ENCODE measurements at places on chromosomes 1 and 21.

- no peak for DNase-seq
Measured at GRCh38 chr1:29136391-29136915, 12.8 kb upstream of the TMEM200B start.

DNA sequence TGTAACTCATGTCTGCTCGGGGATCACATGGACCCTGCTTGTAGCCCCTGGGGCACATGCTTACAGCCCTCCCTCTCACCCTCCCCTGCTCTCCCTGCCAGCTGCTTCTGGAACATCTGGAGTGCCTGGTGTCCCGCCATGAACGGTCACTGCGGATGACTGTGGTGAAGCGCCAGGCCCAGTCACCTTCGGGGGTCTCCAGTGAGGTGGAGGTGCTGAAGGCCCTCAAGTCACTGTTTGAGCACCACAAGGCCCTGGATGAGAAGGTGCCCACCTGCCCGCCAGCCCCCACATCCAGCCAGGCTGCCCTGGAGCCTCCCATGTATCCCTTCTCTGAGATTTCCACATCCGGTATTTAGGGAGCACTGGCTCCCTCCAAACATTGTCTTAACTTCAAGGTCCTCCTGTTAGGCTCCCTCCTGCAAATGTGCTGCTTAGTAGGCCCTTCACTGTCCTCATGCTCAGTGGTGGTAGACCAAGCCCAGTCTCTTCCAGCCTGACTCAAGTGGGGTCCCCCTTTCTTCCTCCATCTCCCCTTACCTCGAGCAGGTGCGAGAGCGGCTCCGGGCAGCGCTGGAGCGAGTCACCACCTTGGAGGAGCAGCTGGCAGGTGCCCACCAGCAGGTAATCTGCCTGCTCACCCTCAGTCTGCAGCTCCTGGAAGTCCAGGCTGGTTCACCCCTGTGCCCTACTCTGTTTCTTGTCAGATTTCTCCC lies 17.7 kb downstream of the PPFIA4 start:
- no peak for DNase-seq

- no peak for DNase-seq
Measured at GRCh38 chr1:28537457-28538199, 15.3 kb upstream of the TRNAU1AP start.

GRCh38 chr1:3192825-3193224 lies 123.8 kb downstream of the PRDM16 start:
- no peak for DNase-seq

GRCh38 chr21:35678393-35678792 lies 381.9 kb downstream of the SETD4 start:
- no peak for DNase-seq

GRCh38 chr1:30950053-30950452 lies 41.5 kb upstream of the SDC3 start:
- no peak for DNase-seq

DNA sequence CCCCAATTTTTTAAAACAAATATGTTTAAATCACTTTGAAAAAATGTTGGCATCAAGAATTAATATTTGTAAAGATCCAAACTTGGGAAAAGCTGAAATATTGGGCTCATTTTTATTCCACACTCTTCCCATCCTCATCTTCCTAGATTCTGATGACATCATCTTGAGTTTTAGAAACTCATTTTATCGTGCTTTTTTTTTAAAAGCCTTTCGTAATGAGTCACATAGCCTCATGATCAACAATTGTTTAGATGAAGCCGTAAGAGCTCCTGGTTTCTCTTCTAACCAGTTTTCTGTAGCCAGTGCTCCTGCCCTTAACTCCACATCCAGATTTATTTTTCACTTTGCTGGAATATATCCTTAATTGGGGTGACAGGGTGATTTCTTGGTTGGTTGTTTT lies 78.6 kb downstream of the POFUT2 start:
- DNase-seq: peak; percentile 27

DNA sequence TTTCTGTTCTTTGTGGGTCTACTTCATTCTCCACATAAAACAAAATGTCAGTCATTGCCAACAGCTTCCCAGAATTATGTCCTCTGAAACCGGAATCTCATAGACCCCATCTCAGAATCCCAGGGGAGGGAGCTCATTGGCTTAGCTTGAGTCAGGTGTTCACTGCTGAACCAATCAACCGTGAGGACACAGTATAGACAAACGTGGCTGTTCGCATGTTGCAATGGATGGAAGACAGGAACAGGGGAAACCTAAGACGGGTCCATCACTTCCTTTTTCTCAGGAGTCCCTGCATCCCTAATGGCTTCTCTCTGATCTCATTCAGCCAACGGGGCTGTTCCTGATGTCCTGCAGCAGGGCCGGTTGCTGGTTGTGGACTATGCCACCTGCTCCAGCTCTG lies 9.1 kb downstream of the CELA2A start:
- DNase-seq: no peak

DNA sequence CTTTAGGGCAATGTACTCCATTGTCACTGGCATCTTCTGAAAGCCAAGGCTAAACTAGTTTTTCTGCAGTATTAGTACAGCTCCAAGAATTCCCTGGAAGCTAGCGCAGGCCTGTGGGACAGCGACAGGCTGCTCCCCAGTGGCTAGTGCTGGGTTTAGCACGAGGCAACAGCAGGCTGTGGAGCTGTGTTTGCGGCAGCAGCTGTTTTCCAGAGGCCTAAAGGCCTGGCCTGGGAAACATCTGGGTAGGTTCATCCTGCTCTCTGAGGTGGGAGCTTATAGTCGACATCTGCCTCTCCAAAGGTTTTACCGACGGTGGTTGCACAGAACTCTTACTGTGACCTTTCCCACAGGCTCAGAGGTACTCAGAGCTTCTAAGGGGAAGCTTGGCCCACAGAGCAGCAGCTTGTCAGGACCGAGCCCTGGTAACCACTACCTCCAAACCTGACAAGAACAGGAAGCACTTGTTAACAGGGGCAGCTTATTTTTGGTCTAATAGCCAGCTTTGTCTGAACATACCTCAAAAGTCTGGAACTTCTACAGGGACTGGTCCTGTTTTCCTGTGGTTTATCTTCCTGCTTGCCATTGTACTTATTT lies 17.2 kb downstream of the CC2D1B start:
- no peak for DNase-seq

DNA sequence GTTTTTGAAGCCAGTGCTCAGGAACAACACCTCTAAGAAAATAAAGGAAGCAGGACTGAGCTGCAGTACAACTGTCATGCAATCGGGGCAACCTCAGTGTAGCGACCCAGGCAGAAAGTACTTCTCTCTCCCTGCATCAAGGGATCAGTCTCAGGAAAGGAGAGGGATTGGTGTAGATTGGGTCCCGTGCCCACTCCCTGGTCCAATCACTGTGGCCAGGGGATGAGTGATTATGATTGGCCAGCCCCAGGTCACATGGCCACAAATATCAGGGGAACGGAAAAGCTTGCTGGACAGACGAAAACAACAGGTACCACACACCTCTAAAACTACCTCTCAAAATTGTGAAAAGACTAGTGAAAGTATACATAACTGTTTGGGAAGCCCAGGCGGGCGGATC lies 136.2 kb upstream of the F3 start:
- DNase-seq: no peak

- no peak for DNase-seq
Measured at GRCh38 chr1:19455353-19455752, 30.0 kb downstream of the CAPZB start.

DNA sequence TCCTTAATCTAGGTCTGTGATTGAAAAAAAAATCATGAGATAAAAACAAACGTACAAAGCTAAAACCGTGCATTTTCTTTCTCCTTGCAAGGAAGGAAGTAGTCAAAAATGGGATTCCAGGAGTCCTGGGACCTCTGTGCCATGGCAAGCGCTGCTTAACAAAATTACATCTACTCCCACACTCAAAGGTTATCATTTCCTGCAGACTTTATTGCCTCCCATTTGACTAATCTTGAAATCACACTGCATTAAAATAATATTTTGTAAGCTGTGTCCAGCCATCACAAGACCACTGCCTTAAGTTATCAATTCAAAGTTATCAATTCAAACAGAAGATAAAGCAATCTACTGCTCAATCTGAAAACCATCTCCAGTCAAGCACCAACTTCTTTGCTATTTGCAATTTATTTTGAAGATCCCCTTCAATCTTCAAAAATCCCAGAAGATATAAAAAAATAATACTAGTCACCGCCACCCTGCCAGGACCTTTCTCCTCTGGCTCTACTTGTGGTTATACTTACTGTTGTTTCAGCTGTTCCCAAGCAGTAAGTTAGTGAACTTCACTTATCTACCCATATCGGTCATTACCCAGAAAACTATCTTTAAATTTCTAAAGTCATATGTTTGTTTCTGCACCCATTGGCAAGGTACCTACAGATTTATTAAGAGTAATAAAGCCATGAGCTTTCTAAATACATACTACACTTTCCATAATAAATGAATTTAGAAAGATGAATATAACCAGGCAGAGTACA lies 38.1 kb upstream of the RAP1GAP start:
- no peak for DNase-seq

GRCh38 chr1:165431079-165431478 lies 13.8 kb downstream of the RXRG start:
- DNase-seq: no peak

DNA sequence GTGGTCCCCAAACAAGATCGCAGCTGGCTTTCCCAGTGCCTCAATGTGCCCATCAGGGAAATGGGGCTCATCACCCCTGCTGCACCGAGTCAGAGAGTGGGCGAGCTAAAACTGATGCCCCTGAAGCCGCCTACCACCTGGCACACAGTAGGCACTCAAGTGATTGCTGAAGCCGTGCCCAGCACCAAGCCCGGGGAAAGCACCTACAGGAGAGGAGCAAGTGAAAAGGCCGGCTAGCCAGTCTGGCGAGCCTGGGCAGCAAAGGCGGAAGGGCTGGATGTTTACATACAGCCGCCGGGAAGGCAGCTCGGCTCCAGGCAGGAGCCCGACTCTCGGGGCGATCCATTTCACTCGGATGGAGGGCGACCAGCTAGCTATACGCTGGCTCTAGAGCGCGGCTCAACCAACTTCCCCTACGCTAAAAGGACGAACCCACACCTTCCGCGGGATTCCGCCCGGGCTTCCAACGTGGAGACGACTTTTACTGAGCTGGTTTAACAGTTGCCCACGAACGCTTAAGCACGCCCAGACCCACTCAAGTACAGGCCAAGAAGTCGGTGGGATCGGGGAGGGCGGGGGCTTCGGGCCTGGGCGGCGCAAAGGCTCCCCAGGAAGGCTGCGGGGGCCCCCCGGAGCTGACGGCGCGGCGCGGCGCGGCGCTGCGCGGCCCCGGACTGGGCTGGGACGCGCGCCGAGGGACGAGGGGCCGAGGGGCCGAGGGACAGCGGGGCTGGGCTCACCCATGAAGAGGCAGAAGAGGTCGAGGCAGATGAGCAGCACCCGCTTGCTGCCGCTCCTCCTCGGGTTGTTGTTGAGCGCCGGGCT lies 1.0 kb downstream of the PLPP3 start:
- no peak for DNase-seq

GRCh38 chr1:33918368-33918767 lies 54.5 kb downstream of the HMGB4 start:
- peak; percentile 10 for DNase-seq

GRCh38 chr1:85672031-85672660 lies 36.1 kb downstream of the ZNHIT6 start:
- DNase-seq: no peak

- DNase-seq: no peak
Measured at GRCh38 chr1:25019337-25020172, 89.5 kb upstream of the RUNX3 start.

- no peak for DNase-seq
Measured at GRCh38 chr1:82604524-82604923, 803.8 kb downstream of the ADGRL2 start.

DNA sequence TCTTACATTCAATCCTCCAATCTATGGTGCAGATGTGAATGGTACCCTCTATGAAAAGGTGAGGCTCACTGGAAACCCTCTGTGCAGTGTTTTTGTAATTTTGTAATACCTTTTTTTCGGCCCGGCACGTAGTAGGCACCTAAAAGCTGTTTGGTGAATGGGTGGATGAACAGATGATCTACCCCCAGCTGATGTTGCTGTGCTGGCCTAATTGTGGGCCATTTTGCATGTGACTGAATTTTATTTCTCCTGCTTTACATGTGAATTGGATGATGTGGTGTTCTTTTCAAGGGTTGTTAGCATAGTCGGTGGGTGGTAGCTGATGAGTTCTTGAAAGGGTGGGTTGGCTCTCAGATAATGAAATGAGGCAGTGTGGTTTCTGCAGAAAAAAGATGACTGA lies 10.4 kb downstream of the KDM4A start:
- no peak for DNase-seq

GRCh38 chr1:84367219-84367618 lies 31.1 kb upstream of the DNASE2B start:
- DNase-seq: no peak

DNA sequence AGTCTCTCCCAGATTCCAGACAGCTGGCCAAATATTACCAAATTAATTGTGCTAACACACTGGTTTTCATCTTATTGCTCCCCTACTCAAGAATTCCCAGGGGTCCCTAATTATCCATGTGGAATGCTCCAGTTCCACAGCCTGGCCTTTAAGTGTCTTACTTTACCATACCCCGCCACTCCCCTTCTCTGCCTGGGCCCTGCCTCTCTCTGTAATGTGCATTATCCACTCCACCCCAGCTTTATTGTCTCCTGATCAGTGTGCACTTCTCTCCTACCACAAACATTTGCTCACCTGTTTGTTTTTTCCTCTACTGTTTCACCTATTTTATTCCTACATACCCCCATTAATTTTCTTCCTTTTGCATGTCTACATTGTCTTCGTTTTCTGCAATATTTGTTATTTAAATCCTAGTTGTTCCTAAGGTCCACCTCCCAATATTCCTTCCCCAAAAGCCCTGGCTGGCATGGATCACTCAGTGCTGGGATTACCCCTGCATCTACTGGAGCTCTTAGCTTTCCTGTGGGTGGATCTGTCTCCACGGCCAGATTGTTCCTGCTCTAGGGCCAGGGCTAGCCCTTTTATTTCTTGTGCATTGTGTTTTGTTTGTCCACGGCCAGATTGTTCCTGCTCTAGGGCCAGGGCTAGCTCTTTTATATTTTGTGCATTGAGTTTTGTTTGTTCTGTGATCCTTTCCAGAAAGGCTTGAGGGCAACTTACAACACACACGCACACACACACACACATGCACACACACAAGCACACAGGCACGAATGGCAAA lies 33.4 kb upstream of the ATP1B1 start:
- DNase-seq: no peak

GRCh38 chr1:58067082-58067481 lies 479.4 kb downstream of the OMA1 start:
- DNase-seq: no peak

- DNase-seq: no peak
Measured at GRCh38 chr21:34284666-34285065, 79.1 kb upstream of the KCNE2 start.

DNA sequence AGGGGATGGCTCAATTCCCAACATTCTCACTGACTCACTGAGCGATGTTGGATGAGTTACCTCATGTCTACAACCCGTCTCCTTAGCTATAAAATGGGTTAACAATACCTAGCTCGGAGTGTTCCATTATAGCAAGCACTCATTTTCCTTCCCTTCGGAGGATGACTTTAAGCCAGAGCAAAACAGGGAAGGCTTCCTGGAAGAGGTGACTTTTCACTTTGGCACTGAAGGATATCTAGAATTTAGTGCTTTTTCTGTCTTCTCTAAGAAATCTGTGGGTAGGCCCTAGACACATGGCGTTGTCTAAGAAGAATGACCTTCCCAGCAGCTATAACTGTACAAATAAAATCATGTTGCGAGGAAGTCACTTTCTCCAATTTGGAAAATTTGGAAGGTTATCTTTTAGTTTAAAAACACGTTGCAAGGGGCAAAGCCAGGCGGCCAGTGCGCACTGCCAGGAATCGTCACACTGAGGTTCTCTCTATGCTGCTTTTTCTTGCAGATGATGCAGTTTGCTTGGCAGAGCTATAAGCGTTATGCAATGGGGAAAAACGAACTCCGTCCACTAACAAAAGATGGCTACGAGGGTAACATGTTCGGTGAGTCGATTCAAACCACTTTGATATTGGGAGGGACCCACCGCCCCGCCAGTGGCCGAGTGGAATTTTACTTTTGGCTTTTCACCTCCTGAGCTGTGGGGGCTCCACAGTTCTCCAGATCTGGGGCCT lies 69.5 kb downstream of the MAN1C1 start:
- DNase-seq: no peak

Data from non-pigmented ciliary epithelial cell (primary cell).